ENCODE measurements at places on chromosomes 13 and 19. TPM values are rescaled to one million over a fixed set of nuclear protein-coding genes. Genes with fewer than 3 reads are reported as not detected.

Gene C19orf18
- 0.13 TPM for total RNA-seq

Gene LIPE
- 2.9 TPM for total RNA-seq

Gene SLC25A41
- not detected for total RNA-seq

Gene RXFP2
- total RNA-seq: not detected

Gene MIA
- not detected for total RNA-seq

Gene FGF9
- 0.51 TPM for total RNA-seq

Gene GDF15
- 20.4 TPM for total RNA-seq

Gene PRDX2
- 394 TPM for total RNA-seq

Gene SYCN
- not detected for total RNA-seq

Gene OPA3
- total RNA-seq: 8.5 TPM

Gene ZNF492
- total RNA-seq: 0.13 TPM

All from mesangial cell (primary cell).